B cell (primary cell): ENCODE measurements at places on chromosomes 2 and 18. TPM values are rescaled to one million over a fixed set of nuclear protein-coding genes. Genes with fewer than 3 reads are reported as not detected.

- DNase-seq = no peak
Observed at GRCh38 chr2:6506361-6506794, 359.3 kb downstream of the CMPK2 start.

GRCh38 chr18:75016025-75016717, 192.8 kb downstream of the PTGR3 start:
- DNase-seq = no peak

DNA sequence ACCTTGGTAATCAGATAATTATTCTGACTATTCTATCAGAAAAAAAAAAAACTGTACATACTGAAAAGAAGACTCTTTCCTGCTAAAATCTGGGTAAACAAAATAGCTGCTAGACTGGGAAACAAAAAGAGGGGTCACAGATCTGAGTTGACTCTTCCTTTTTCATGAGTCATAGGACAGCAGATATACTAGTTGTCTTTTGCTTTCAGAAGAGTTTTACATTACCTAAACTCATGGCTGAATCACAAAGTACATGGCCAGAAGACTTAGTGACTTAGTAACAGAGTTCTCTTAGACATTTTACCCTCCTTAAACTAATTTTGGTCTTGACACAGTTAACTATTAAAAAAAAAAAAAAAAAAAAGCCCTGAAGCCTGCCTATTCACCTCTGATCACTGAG, 834.0 kb upstream of the FSHR start:
- DNase-seq = no peak

DNA sequence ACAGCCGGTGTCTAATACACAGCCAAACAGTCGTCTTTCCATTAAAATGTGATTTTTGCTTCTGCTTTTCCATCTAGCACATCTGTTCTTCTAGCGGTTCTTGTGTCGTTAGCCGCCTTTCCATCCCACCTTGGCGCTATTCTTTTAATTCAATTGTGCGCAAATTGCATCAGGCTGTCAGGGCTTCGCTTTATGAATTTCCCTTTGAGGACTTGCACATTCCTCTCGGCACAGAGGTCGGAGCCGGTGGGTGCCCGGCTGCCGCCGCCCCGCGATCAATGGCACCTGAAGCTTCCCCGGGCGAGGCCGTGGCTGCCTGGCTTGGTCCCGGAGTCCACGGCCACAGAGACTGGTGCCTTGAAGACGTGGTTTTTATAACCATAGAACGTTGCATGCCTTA, 33.9 kb upstream of the TSPYL6 start:
- no peak for DNase-seq

- no peak for DNase-seq
Observed at GRCh38 chr2:227234429-227234828, 70.0 kb downstream of the COL4A3 start.

GRCh38 chr18:8844721-8845148, 139.4 kb downstream of the MTCL1 start:
- no peak for DNase-seq

GRCh38 chr2:11578986-11579774, 45.3 kb downstream of the GREB1 start:
- no peak for DNase-seq

- no peak for DNase-seq
Observed at GRCh38 chr18:6886797-6887330, 157.3 kb downstream of the ARHGAP28 start.

DNA sequence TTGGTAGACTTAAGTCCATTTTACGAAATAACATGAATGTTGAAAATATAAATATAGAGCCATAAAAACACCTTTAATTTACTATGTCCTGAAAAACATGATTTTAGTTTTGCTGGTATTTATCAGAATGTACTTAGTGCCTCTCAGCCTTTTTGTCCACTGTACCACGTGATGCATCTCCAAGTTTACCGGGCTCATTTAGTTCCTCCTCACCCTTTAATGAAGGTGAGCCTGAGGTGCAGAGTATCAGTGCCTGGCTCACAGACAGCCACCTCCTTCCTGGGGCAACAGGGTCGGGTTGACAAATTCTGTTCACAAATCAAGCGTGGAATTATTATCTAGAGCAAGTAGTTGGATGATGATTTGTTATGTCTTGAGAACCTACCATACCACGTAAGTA, 420.5 kb upstream of the MEIS1 start:
- DNase-seq = no peak

Gene REG3G
- polyA plus RNA-seq = not detected in 2 replicates

Gene ASXL3
- not detected in 2 replicates for polyA plus RNA-seq

Gene CTAGE1
- not detected in 2 replicates for polyA plus RNA-seq

Gene GPAT2
- 0.99 and 11.7 TPM in 2 replicates for polyA plus RNA-seq

Gene RPL37A
- polyA plus RNA-seq = 1,571 and 2,183 TPM in 2 replicates
